ENCODE measurements at places on chromosomes 12 and 14.

DNA sequence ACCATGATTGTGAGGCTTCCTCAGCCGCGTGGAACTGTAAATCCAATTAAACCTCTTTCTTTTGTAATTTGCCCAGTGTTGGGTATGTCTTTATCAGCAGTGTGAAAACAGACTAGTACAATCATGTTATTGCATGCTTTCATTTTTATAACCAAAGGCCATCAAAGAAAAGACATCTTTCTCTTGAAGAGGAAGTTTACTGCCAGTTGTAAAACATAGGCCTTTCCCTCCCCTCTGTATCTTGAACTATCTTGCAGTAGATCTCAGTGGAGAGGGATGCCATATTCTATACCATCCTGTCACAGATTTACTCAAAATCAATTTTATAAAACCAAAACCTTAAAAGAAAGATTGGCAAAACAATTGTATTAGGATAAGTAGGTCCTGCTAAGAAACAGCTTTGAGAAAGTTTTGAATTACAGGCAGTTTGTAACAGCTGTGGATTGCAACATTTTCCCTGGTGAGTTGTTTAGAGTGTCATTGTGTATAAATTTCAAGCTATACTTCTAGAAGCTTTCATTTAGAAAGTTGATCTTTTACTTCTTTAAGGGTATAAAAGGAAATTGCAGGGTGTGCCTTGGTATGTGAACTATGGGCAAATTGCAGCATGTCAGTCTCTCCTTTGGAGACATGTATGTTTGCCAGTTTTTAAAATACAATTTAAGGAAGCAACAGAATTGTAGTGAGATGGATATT is 128.0 kb downstream of the ATP23 start:
- DNase-seq, result no peak

DNA sequence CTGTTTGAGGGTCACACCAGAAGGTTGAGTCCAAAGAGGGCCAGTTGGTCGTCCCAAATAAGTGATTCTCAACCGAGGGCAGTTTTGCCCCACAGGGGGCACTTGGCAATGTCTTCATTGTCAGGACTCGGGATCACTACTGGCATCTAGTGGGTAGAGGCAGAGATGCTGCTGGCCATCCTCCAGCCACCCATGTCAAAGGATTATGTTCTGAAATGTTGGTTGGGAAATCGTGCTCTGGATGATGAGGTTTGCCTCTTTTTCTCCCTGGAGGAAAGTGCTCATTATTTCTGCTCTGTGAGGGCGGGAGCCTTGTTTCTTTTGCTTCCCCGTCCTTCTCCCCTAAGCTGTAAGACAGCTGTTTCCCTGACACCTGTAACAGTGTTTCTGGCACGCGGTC is 3.6 kb downstream of the ZNF839 start:
- DNase-seq, result no peak

- DNase-seq, result no peak
Observed at GRCh38 chr12:87238466-87238865, 790.7 kb downstream of the C12orf50 start.

- DNase-seq, result no peak
Observed at GRCh38 chr14:70987041-70987440, 79.8 kb downstream of the PCNX1 start.

GRCh38 chr12:58500399-58500798 is 419.9 kb downstream of the LRIG3 start:
- DNase-seq, result no peak
